ENCODE measurements at places on chromosomes 2 and 18.

DNA sequence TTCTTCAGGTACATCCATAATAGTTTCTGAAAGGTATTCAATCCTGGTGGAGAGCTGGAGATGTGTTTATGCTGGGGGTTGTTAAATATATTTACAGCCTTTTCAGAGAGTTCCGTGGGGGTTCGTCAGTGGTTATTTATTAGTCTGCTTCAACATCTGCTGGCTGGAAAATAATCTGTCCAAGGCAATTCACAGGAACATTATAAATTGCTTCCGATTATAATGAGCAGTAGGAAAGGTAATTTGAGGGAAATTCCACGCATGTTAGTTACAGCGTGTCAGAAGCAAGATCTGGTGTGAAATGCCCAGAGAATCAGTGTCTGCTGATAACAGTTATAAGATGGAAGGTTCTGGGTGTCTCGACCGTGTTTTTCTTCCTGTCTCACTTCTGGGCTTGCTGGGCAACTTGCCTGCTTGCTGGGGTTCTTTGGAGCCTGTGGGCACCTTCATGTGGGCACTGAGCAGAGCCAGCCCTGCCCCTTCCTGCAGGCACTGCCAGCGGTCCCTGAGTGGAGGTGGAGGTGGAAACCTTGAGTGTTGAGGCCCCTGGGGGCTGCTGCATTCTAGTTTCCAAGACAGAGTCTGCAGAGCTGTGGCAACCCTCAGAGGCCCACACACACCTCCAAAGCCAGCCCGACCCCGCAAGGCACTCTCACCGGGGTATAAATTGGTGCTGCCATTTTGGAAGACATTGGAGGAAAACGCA lies 185.7 kb downstream of the FAM210A start:
- no peak for DNase-seq

DNA sequence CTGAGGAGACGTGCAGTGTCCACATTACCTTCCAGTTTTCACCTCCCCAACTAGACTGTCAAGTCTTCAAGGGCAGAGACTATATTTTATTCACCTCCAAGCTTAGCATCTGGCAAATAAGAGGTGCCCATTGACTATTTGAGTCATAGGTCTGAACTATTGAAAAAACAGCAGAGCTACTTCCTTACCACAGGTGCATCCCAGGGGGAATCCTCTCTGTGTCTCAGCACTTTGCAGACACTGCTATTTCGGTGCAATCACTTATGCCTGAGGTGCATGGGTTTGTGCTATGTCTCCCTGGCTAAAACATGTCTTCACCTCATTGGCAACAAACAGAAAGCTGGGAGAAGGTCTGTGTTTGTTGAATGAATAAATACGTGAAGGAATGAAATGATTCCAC lies 67.8 kb downstream of the SOX11 start:
- no peak for DNase-seq

- no peak for DNase-seq
Measured at GRCh38 chr18:56661360-56662062, 10.4 kb downstream of the WDR7 start.

- no peak for DNase-seq
Measured at GRCh38 chr2:29012211-29012681, 31.1 kb downstream of the TOGARAM2 start.

- DNase-seq, result no peak
Measured at GRCh38 chr2:62300925-62301324, 105.0 kb downstream of the B3GNT2 start.

GRCh38 chr2:145802133-145802532 lies 1282.2 kb upstream of the ZEB2 start:
- DNase-seq, result no peak

DNA sequence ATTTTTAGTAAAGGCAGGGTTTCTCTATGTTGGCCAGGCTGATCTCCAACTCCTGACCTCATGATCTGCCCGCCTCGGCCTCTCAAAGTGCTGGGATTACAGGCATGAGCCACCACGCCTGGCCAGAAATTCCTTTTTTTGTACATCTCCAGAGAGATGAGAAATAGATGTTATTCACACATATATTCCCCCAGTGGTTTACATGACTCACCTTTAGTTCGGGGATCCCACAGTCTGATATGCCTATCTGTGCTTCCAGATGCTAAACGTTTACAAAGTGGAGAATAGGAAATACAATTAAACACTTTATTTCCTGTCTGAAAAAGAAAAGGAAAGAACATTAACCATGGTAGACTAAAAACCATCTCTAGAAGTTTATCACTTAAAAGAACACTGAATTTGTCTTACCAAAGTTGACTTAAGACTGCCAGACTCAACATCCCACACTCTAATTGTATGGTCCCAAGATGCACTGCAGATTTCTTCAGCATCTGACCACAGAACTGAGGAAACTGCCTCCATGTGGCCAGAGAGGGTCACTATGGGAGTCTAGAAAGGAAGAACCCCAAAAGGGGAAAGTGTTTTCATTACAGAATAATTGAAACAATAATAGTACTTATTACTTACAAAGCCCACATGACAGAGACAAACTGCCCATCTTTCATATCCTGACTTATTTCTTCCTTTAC lies 12.6 kb upstream of the ICA1L start:
- DNase-seq, result no peak

GRCh38 chr2:206311026-206311425 lies 36.6 kb downstream of the ZDBF2 start:
- DNase-seq, result no peak

- DNase-seq, result no peak
Measured at GRCh38 chr2:169640104-169640503, 54.1 kb downstream of the CFAP210 start.

- DNase-seq, result no peak
Measured at GRCh38 chr2:117411983-117412382, 402.5 kb upstream of the DDX18 start.

DNA sequence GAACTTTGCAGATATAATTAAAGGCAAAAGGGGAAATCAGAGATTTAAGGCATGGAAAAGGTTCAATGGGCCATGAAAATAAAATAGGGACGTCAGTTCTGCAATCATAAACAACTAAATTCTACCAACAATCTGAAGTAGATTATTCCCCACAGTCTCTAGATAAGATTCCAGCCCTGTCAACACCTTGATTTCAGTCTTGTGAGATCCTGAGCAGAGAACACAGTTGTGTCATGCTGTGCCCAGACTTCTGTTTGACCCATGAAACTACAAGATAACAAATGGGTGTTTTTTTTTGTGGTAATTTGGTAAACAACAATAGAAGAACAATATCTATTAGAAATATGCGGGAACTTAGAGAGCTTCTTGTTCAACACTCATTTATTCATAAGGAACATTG lies 66.2 kb upstream of the RIT2 start:
- no peak for DNase-seq

Measured in NCI-H1417 (cell line).